ENCODE measurements at places on chromosomes 3 and 15.

DNA sequence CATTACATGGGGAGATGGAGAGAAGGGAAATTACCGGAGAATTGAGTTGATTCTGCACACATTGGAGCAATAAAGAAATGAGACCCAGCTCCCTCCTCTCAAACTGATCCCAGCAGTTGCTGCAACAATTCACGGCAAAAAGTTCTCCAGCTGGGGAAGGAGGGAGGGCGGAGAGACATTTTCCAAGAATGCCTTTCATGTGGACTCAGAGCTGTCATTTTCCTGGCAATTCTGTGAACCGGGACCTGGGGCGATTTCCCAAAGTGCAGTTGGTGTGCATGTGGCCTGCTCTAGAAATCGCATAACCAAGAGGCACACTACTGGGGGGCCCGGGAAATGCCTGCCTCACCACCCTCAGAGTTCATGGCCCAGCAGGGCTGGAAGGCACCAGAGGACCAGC is 48.7 kb upstream of the IREB2 start:
- DNase-seq: no peak

DNA sequence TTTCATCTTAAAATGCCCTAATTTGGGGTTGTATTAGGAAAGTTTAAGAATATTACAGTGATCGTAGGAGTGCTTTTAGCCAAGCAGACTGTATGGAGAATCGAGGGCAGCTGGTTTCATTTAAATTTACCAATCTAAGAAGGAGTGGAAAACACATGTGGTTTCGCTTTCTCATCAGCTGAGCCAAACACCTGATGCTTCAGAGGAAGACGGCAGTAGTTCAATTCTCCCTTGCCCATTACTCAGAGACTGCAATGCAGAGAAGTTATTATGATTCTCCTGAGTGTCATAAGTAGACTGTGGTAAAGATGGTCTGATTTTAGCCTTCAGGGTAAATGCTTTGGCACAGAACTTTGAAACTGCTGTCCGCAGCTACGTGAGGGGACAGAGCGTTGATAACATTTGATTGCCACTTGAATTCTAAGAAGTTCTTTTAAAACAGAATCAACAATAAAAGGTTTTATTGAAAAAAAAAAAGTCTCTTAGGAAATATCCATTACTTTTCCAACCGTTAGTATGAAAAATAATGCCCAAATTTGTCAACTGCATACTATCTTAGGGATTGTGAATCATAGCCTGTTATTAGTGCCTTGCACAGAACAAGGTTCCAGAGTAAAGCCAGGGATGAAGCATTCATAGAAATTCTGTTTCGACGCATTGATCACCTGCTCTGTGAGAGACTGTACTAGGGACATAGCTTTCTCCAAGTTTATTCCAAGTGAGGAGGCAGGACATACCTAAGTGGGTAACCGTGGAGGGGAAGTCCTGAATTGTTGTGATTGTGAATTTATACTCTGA is 25.6 kb downstream of the LYSMD4 start:
- DNase-seq: no peak

GRCh38 chr15:63628123-63628822 is 31.1 kb downstream of the FBXL22 start:
- DNase-seq: no peak

DNA sequence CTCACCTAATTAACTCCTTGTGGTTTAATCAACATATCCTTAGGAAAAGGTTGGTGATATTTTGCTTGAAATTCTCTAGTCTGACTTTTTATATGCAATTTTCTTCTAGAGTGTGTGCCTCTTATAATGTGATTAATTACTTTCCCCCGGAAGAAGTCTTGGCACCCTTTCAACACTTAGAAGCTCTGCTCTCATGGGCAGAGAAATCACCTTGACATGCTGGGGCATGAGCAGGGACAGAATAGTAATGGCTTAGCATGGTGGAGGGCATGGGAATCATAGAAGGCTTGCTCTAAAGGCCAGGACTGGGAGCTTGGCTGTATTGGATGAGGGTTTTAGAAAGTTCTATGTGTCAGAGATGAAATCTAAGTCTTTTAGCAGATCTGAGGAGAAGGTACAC is 293.5 kb downstream of the AGBL1 start:
- no peak for DNase-seq

GRCh38 chr15:86611417-86612040 is 531.9 kb downstream of the AGBL1 start:
- DNase-seq: no peak

- no peak for DNase-seq
Measured at GRCh38 chr3:13403847-13404246, 16.3 kb downstream of the NUP210 start.

GRCh38 chr3:196519718-196520082 is 4.6 kb upstream of the SMCO1 start:
- no peak for DNase-seq

GRCh38 chr15:96583671-96584070 is 253.2 kb downstream of the NR2F2 start:
- DNase-seq: no peak

DNA sequence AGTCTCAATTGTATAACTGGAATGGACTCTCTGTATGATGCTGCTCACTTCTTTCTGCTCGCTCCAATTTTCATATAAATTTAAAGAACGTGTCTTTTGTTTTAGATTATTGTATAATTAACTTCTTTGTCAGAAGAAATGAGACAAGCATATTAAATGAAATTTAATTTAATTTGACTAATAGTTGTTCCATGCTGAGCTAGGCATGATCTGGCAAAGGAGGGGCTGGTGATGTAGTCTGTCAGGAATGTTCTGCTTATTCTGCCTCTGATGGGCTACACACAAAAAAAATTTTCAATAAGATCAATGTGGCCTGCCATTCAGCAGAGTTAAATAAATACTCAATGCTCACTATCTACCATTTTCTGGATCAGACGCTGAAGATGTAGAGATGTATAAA is 208.4 kb upstream of the CD96 start:
- DNase-seq: no peak

DNA sequence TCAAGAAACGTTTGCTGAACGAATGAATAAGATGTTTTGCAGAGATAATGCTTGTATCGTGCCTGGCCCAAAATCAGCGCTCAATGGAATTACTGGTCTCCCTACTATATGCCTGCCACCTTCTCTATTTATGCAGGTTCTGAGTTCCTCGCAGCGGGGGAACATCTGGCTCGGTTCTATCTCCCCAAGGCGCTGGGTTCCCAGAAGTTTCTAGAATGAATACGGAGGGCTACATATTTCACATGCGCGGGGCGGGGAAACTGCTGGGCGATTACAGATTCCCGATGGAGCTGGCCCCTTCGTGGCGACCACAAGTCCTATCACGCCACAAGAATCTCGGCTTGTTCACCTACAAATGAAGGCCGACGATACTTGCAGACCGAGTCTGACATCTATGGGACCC is 411 bp upstream of the EIF2B5 start:
- DNase-seq: no peak

DNA sequence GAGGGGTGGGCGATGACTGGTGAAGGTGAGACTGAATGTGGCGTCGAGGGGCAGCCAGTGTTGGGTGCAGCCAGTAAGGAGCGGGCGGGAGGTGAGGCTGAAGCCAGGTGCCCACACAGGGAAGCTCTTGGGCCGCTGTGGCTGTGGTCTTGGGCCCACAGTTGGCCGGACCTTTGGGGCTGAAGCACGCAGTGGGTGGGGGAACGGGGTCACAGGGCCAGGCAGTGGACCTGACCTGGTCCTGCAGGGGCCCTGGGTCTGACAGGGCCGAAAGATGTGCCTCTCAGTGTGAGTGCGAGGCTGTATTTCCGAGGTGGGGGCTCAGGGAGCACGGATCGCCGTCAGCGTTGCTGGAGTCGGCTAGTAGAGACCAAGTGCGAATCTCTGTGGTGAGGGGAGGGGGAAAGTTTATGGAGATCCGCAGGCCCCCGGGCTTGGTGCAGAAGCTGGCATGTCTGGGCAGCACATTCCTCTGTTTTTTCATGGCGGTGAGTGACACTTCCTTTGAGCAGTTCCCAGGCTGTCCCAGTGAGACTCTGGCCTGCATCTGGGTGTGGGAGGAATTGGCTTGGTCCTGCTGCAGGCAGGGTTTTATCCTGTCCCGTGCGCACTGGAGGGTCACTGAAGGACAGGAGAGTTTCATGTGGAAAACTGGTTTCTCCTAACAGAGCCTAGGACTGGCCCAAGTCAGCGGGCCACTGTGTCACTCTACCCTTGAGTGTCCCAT is 100.8 kb downstream of the TMEM266 start:
- DNase-seq: no peak

DNA sequence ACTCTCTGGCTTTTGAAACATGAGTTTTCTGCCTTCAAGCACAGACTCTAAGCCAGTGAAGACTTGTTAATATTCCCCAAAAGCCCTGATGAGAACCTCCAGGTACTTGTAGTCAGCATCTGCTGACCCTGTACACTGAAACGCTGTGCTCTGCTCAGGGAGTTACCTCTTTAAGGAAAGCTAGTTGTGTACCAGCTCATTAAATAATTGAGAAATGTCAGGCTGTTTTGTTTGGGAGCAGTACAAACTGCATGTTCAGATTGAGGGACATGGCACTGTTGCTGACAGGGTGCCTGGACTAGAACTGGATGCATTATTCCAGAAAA is 21.7 kb downstream of the UPK1B start:
- no peak for DNase-seq

- DNase-seq: no peak
Measured at GRCh38 chr3:117285737-117286136, 576.2 kb downstream of the TUSC7 start.

DNA sequence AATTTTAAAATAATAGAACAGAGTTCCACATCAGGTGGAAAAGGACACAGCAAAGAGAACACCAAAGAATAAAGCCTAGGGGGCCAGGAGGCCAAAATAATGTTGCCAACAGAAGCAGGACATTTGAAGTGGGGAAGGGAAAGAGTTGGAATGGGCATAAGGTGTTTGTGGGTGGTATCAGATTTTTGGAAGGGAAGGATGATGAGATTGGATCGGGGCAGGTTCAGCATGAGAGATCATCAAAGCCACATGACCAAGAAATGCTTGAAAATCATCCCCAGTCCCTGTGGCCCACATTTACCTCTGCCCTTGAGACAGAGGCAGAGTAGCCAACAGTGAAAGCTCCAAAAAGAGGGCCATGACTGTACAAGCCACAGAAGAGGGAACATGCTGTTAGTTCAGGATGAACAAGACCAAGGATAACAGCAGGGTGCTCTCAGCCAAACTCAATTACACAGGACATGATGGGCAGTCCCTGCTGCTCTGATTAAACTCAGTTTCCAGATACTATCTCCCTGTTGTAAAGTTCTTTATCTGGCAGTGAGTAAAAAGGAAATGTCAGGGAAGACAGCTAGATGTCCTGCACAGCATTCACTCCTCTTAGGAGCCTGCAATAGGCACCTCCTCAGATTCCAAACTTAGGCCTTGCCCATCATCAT is 32.5 kb downstream of the RAB27A start:
- no peak for DNase-seq

DNA sequence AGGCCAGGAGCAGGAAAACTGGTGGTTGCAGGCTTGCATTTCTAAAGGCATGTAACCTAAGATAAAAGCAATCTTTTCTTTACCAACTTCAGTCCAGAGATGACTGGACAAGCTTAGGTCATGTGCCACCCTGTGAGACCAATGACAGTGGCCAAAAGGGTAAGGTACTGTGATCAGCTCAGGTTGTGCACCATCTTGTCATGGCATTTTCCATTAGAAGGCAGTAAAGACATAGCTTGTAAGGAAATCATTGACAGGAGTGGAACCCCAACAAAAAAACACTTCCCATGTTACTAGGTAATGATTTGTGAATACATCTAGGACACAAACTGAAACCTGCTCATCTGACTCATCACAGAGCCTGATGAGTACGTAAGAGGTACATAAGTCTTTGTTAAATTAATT is 35.2 kb downstream of the SSR3 start:
- DNase-seq: no peak

DNA sequence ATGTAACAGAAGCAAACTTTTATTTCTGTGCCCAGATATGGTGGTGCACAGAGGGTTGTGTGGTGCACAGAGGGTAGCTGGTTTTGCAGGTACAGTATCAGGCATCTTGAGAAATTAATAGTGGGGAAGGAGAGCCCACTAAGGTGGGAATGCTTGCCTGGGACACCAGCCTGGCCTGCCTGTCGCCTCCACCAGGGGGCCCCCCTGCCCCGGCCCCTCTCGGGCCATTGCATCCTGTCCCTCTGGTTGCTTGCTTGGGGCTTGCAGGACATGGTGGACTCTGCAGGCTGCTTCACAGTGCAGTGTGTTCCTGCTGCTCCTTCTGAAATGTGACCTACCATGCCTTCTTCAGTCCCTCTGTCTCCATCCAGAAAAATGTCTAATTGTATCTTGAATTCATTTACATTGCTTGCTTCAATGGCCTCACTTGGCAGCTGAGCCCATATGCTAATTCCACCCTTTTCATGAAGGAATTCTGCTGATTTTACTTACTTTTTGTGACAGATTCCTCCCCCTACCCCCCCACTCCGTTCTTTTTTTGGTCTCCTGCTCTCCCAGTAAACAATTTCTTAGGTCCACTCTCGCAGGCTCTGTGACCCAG is 73.6 kb downstream of the EEFSEC start:
- peak; percentile 15 for DNase-seq

GRCh38 chr3:107432646-107433045 is 55.4 kb downstream of the CCDC54 start:
- DNase-seq: no peak

GRCh38 chr15:34185666-34186065 is 24.2 kb downstream of the KATNBL1 start:
- DNase-seq: no peak

- DNase-seq: no peak
Measured at GRCh38 chr3:158617982-158618875, 26.1 kb upstream of the GFM1 start.

DNA sequence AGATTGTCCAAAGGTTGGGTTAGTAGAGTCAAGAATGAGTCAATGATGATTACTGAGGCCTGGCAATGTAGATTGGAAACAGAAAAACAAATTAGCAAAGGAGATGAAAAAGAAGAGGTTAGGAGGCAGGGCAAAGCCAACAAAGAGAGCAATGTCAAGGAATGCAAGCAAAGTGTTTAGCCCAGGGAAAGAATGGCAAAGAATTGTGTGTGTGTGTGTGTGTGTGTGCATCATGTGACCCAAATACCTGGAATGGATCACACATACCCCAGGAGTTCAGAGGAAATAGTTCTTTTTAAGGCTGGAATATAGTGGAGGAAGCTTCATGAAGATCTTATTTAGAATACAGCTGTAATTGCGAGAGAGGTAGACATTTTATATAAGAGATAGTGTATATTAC is 831.7 kb upstream of the ARPP21 start:
- no peak for DNase-seq

GRCh38 chr3:54342676-54343075 is 220.3 kb downstream of the CACNA2D3 start:
- DNase-seq: no peak

Data from activated T-cell treated with anti-CD3 and anti-CD28 coated beads for 4 hours (primary cell).